ENCODE measurements at places on chromosomes 6 and 20. TPM values are rescaled to one million over a fixed set of nuclear protein-coding genes. Genes with fewer than 3 reads are reported as not detected.

The LY6G5B gene
- not detected for total RNA-seq

DNA sequence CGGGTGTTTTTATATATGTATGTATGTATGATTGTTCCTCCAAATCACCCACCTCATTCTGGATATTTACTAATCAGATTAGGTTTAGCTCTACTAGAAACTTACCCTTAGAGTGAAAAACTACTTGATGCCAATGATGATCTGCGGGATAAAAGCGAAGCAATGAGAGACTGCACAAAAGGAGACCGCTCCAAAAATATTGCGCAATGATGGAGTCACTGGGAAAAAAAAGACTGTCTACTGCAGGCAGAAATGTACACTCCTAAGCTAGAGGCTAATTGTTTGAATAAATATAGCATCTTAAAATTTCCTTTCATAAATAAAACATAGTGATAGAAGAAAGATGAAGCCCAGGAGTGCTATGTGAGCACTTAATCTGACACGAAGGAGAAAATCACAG, 7.3 kb downstream of the RAB32 start:
- no peak for DNase-seq

The CYP24A1 gene
- not detected for total RNA-seq

DNA sequence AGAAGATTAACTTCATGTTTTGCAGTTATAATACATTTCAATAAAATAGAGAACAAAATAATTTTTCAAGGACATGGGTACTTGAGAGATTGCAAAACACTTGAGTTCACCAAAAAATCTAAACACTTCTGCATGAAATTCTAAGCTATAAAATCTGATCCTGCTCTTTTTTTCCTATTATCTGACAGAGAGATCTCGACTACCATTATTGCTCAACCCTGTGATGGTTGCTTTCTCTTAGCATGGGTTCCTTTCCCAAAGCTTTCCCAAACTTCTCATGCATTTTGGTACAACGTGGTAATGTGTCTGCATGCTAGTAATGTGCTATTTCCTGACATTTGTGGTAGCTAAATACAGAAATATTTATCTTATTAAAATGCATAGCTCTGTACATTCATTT, 1243.1 kb upstream of the ADGRB3 start:
- no peak for DNase-seq

GRCh38 chr6:167122041-167122826, 662 bp upstream of the CCR6 start:
- DNase-seq: no peak

DNA sequence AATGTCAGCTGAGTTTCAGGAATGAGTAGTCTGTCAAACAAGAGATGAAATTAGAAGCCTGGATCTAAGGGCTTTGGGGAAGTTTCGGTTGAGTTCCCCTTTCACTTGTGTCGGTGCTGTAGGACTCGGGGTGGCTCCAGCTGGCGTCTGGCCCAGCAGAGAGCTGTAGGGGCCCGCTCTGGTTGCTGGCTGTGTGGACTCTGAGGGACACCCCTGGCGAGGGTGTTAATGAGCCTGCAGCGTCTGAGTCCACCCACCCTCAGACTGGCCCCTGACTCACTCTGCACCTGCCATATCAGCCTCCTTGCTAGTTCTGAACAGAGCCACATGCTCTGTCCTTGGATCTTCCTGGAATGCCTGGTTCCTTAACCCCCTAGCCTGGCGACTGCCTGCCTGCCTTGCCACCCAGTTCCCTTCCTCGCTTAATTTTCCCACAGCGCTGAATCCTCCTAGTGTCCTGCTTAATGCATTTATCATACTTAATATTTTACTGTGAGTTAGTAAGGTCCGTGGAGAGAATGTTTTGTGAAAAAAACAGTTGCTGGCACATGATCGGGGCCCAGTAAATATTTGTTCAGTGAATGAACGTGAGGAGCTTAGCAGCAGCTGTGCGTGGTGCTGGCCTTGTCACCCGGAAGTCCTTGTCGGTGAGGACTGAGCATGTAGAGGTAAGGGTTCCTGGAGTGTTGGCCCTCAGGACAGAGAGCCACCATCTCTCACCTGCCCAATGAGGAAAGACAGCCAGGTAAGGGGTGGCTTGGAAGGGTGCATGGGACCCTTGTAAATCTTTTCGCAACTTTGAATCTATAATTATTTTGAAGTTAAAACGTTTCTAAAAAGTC, 1.6 kb downstream of the DNAJC5 start:
- DNase-seq: no peak

GRCh38 chr6:43377710-43378229, 8.3 kb upstream of the ZNF318 start:
- DNase-seq: no peak

DNA sequence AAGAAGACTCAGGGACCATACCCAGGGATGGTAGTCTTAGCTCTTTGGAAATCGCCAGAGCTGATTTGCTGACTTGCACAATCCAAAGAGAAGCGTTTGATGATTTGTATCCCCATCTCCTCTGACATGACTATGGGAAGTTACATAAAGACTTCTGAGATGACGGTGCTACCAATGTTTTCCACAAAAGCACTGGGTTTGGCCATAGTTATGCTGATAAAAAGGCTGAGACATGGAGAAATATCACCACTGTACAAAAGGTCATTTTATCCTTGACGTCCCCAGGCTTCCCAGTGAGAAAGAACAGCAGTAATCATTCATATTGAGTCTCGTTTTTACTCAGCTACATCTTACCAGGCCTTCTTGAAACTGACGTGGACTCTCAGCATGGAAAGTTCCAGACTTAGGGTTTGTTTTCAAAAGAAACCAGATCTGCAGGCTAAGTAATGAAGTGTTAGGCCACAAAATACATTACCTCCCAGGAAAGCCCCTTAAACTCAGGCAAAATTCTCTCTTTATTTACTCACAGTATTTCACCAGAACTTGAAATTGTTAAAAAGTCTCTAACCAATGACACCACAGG, 370.3 kb upstream of the JARID2 start:
- no peak for DNase-seq

The SMLR1 gene
- not detected for total RNA-seq

- no peak for DNase-seq
These were observed 159.3 kb downstream of the CD83 start for GRCh38 chr6:14276667-14277404.

DNA sequence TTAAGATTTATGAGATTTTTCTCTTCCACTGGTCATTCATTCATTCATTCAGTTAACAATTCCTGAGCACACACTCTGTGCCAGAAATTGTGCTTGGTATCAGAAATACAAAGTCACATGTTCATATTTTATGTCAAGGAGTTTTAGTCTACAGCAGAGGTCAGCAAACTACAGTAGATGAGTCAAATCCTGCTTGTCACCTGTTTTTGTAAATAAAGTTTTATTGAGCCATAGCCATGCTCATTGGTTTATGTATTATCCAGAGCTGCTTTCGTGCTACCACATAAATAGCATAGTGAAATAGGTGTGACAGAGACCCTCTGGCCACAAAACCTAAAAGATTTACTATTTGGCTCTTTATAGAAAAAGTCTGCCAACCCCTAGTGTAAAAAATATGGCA, 46.8 kb downstream of the THEMIS start:
- DNase-seq: no peak

DNA sequence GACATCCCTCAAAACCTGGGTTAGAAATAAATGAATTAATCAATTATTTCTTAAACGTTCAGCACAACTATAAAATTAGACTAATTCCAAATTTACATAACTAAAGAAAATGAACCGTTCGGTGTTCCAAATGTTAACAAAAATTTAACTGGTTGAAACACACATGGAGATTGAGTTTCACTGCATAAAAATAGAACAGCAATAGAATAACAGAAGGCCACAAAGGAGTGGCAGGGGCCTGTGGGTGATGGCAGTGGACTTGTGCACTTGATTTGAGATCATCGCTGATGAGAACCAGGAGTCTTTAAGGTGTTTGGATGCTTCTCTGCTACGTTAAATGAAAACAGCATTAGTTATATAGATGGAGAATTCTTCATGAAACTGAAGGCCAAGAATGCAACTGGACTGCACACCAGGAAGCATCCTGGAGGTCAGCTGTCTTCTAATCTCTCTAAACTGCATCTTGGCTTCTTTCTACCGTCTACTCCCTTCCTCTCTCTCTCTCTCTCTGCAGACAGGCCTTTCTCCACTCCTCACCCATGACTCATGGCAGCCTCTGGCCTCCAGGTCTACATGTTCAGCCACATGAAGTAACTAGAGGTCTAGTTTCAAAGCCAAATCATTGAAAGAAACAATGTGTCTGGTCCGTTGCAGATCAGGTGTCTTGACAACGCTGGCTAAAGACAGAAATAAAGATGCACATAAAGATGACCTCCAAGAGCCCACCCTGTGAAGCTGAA, 111.3 kb downstream of the SIM1 start:
- DNase-seq: no peak

DNA sequence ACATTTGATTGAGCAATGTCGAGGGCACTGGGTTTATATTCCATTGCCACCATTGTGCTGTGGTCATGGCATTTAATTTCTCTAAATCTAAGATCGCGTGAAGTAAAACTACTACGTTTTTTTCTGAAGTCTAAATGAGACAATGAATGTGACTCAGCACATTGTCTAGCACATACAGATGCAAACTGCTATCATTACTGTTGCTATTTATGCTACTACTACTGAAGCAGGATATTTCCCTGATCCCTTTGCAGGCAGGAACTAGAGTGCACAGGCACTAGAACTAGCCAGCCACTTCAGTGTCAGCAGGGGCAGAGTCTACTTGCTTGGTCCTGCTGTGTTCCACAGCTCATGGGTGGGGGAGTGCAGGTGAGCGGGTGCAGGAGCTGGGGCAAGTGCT, 449.7 kb downstream of the CDKAL1 start:
- DNase-seq: no peak

GRCh38 chr6:137201006-137201405, 18.2 kb downstream of the IFNGR1 start:
- no peak for DNase-seq

- no peak for DNase-seq
These were observed 19.1 kb upstream of the TFB1M start for GRCh38 chr6:155333414-155333813.

DNA sequence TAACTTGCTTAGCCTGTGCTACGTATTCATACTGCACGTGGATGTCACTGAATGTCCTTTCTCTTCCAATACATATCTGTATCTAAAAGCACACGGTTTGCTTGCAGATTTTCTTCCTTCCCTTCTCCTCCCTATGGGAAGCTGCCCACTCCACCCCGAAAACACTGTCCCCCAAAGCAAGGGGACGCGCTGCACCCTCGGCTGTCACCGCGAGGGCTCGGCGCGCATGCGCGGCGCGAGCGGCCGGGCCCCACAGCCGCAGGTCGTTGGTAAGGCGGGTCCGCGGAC, 659 bp downstream of the TMX4 start:
- peak; percentile 37 for DNase-seq

DNA sequence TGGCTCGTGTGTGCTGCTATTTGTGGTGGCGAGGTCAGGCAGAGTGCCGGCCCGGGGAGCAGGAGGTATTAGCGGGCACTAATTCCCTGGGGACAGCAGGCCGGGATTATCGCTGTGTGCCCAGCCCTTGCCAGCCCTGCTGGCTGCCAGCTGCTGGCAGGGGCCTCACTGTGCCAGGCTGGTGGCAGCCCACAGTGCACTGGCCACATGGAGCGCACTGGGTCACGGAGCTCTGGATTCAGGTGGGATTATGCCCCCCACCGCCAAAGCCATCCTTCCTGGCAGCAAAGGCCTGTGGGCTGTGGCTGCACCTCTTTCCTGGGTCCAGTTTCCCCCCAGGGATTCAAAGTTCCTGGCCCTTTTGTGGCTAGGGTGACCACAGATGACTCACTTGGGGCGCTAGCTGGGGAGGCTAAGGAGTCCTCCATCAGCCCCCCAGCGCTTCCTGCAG, 59.7 kb downstream of the YTHDF1 start:
- no peak for DNase-seq

The TULP1 gene
- not detected for total RNA-seq

DNA sequence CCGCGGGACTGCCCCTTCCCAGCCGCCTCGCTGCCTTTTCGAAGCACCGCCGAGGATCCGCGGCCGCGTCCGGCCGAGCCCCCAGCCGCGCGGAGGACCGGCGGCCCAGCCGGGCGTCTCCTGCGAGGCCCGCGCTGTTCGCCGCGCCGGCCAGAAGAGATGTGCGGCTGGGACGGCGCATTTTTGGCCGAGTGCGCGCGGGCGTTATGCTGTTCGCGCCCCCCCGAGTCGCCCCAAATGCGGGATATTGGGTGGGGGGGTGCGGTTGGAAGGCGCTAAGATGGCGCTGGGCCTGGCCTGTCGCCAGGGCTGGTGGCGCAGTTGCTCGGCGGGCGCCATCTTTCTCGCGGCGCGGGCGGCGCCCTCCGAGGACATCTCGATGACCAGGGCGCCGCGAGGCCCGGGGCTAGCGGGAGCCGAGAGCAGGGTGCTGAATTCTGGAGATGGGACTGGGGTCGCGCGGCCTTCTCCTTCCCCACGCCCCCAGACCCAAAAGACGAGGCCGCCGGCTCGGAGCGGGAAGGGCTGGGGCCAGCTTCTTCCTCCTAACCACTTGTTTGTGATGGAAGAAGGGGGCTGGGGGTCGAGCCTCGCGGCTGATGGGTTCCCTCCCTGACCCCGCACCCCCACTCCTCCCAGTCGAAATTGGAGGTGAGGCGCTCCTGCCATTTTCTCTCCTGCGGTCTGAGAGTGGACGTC, 1.5 kb downstream of the BICRAL start:
- DNase-seq: peak; percentile 63

The CCHCR1 gene
- total RNA-seq: 12.7 TPM

GRCh38 chr6:149323925-149324324, 6.4 kb downstream of the TAB2 start:
- no peak for DNase-seq

The ZNF391 gene
- 0.37 TPM for total RNA-seq

- no peak for DNase-seq
These were observed 156.9 kb upstream of the ZFP64 start for GRCh38 chr20:52348434-52348833.

DNA sequence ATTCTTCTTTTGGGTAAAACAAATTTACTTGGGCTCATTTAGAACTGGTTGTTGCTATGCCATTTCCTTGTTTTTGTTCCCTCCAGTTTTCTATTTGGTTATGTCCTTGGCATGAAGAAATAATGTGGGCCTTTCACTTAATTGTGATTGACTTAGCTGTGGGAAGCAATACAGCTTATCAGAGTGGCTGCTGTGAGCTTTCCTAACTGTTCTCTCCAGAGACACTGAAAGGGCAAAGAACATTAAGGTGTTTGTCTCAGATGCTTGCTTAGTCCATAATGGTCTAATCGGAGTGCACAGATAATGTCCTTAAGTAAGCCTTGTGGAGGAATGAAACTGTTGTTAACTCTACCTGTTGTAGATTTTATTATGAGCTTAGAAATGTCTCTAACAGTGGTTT, 56.6 kb downstream of the SH3BGRL2 start:
- DNase-seq: no peak

GRCh38 chr20:37299718-37300528, 10.5 kb downstream of the MANBAL start:
- DNase-seq: no peak

The KCNG1 gene
- total RNA-seq: 11.3 TPM
